ENCODE measurements at places on chromosomes 4 and X.

GRCh38 chr4:475962-476361, 23.0 kb downstream of the ZNF721 start:
- no peak for DNase-seq

- DNase-seq, result no peak
These were observed 71.3 kb upstream of the IQCM start for GRCh38 chr4:149886786-149887490.

GRCh38 chrX:44881549-44881948, 8.6 kb downstream of the KDM6A start:
- no peak for DNase-seq

DNA sequence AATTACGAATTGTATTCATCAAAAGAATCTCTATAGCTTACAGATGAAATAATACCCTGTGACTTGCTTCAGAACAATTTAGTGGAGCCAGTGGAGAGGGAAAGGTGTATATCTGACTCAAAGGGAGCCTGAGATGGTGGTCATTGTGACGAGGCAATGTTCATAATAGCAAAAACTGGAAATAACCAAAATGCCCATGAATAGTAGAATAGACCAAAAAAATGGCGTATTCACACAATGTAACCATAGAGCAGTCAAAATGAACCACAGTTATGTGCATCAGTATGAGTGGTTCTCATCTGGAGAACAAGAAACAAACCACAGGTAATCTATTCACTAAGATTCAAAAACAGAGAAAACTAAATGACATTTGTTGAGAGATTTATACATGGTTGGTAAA, 125.3 kb upstream of the CLNK start:
- no peak for DNase-seq

DNA sequence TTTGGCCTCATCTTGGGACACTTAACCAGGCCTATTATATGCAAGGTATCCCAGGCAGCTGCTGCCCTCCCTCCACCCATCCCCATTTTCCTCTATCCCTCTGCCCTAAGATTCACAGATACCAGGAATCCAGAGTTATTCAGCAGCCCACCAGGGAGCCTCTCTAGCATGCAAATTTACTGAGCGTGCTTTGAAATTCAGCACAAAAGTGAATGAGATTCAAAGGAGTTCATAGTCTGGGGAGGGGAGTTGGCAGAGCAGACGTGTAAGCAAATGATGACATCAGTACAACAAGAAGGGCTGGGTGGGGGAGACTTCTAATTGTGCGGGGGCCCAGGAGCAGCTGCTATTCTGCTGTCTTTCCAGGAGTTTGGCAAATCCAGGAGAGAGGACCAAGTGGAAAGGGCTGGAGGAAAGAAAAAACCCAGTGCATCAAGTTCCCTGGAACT, 1.7 kb upstream of the MTM1 start:
- no peak for DNase-seq

DNA sequence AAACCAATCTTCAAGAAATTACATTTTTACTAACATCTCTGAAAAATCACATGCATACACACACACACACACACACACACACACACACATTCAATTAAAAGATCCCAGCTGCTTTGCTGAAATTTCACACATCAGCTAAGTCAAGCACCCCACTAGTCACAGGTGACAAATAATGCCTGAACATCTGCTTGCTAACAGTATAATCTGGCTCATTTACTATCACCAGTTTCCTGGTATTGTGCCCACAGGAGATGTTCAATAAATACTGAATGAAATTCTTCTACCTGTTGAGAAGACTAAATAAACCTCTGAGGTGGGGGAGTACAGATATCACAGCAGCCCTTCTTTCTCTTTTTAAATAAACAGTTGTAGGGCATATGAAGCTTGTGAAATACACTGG, 994.0 kb downstream of the ARAP2 start:
- no peak for DNase-seq

- no peak for DNase-seq
These were observed 656.7 kb downstream of the GABRG1 start for GRCh38 chr4:45467157-45467556.

GRCh38 chr4:94409962-94410361, 41.8 kb upstream of the PDLIM5 start:
- no peak for DNase-seq

DNA sequence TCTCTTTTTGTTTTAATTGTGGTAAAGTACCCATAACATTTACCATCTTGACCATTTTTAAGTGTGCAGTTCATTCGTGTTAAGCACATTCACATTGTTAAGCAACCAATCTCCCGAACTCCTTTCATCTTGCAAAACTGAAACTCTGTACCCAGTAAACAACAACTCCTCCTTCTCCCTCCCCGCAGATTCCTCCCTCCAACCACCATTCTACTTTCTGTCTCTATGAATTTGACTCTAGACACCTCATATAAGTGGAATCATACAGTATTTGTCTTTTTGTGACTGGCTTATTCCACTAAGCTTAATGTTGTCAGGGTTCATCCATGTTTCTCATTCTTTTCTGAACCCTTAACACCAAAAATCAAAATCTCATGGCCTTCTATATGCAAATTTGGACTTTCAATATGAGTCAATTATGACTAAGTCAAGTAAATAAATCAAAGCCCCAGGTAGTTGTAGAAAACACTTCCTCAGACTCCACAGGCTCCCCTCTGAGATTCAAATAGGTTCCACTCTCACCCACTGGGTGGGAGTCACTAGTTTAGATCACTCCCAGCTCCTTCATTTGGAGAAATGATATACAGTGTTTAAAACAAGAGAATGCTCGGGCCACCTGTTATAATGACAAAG, 9.8 kb upstream of the RTL5 start:
- DNase-seq, result no peak

DNA sequence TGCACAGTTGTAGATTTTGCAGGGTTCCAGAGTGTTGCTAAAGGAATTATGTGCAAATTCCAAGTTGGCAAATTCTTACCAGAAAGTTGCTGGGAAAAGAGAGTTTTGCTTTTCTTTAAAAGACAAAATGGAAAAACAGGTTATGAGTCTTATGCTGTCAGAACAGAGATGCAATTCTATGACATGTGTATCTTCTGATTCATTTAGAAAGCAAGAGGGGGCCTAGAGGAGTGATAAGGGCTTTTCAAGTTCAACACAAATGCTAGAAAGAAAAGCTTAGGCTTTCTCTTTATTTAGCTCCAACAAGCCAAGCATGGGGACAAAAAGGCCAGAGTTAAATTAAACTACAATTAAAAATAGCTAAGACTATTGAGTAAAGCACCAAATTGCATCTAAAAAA, 72.4 kb upstream of the GATB start:
- DNase-seq, result no peak

DNA sequence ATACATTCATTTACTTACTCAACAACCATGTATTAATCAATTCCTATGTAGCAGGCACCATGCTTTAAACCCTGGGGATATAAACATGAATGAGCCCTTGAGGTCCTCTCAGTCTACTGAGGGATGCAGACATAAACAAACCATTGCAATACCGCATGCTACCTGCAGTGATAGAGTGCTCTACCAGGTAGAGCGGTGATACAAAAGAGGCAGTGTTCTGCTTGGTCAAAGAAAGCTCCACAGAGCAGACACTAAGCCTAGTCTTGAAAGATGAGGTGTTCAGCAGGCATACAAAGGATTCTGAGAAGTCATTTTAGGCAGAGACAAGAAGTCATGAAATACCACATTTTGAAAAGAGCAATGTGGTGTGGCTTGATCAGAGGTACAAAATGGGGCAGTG, 26.9 kb upstream of the AMOT start:
- no peak for DNase-seq

DNA sequence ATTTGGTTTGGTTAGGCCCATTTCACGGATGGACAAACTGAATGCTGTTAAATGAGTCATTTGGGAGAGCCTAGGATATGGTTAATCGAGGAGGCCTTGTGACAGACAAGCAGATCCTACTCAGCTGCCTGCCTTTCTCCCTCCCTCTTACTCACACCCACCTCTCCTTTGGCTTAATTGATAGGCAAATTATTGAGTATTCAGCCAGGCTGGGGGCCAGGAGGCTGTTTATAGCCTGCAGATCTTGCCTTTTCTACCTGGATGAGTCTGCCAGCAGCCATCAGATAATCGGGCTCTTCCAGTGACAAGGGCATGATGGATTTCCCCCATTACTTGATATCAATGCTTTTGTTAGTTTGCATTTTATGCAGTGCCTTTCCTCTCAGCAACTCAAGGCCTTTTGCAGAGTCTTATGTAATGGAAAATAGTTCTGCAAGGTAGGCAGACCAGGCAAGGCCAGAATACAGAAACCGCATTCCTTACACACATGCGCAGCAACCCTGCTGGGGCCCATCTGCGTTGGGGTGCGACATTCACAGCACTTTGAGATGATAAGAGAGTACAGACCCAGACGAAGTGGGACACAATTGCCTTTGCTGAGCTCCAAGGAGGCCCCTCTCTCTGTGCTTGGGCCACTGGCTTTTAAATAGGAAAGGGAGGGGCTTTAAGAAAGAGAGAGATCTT, 96.2 kb upstream of the ATP6AP2 start:
- no peak for DNase-seq

DNA sequence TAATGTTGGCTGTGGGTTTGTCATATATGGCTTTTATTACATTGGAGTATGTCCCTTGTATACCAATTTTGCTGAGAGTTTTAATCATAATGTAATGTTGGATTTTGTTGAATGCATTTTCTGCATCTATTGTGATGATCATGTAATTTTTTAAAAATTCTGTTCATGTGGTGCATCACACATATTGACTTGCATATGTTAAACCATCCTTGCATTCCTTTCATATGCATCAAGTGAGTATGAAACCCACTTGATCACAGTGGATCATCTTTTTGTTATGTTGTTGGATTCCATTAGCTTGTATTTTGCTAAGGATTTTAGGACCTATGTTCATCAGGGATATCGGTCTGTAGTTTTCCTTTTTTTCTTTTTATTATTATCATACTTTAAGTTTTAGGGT, 12.1 kb downstream of the HEPH start:
- DNase-seq, result no peak

DNA sequence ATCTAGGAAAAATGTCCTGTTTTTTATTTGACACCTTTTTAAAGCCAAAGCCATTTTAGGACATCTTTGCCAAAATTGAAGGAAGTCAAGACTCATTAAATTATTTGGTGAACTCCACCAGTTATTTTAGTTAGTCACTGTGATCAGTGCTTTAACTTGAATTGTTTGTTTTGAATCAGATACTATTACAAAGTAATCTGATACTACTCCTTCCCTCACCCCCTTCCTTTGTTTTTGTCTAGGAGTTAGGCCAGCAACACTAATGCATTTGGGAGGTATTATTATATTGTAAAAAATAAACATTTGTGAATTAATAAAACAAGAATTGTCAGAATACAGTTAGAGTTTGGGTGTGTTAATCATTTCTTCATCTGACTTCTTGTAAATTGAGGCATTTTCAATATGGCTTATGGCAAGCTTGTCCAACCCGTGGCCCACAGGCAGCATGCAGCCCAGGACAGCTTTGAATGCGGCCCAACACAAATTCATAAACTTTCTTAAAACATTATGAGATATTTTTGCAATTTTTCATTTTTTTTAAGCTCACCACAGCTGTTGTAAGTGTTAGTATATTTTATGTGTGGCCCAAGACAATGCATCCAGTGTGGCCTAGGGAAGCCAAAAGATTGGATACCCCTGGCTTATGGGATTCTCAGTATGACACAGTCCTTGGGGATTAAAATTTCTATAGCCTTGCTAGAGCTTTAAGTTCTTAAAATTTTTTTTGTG, 182.2 kb downstream of the BMPR1B start:
- DNase-seq, result no peak

GRCh38 chrX:134236626-134237614, at the start of gene CCDC160:
Gene CCDC160 (plus strand): TSS chrX:134237182. CDS start chrX:134244801, 7,619 bp downstream.
- DNase-seq, result no peak

GRCh38 chrX:83278988-83279387, 229.1 kb upstream of the POU3F4 start:
- DNase-seq, result no peak

DNA sequence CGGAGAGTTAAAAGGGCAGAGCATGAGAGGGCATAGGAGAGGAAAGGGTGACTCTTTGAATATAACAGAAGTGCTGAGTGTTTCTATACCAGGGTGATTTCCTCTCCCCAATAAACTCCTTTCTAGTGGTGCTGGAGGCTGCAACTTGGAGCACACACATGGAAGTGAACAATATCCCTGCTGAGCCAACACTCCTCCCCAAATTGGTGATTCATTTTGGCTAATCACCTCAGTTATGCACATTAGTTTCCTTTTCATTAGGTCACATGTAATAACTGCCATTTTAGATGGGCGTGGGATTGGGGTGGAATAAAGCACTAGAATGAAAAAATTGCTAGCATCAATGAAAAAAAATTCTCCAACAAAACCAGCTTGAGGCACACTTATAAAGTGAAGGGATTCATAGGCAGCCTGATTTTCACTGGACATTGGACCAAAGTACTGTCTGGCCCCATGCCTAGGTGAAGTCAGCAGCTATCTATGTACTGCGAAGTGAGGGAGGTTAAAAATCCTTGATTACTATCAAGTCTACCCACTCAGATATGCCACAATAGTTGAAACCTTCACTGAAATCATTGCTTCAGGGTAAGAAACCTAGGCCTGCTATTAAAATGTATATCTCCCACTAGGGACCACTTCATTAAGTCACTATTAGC, 174.0 kb downstream of the GLUD2 start:
- DNase-seq, result no peak

DNA sequence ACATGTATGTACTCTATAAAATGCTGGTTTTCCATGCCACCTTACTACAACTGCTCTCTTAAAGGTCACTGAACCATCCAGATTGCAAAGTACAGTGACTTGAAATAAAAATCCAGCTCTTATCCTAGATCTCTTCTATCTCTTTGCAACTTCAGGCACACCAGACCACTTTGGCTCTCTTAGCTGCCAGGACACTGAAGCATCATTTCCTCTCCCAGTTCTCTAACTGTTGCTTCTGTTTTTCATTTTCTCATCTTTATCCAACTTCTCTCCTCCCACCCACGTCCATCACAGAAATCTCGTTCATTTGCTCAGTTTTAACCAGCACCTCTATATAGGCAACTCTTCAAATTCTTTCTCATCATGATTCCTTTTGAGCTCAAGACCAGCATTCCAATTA, 74.3 kb downstream of the METTL14 start:
- DNase-seq, result no peak

DNA sequence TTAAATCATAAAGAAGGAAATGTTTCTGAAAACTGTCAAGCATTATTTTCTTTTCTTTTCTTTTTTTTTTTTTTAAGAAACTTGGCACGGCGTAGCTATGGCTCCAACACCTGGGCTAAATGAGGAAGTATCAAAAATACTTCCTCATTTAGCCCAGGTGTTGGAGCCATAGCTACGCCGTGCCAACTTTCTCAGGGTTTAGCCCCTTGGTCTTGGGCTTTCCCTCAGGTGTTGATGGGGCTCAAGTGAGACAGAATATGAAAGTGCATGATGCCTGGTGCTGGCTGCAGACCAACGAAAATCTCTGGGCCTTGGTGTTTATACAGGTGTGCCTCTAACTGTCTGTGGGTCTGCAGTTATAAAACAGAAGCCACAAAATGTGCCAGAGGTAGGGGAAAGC, 132.7 kb downstream of the ARHGAP24 start:
- DNase-seq, result no peak

- DNase-seq, result no peak
These were observed 21.9 kb downstream of the APOO start for GRCh38 chrX:23885803-23886202.

GRCh38 chrX:96389281-96390047, 295.2 kb upstream of the DIAPH2 start:
- DNase-seq, result no peak
